ENCODE measurements at places on chromosomes 11 and 22.

DNA sequence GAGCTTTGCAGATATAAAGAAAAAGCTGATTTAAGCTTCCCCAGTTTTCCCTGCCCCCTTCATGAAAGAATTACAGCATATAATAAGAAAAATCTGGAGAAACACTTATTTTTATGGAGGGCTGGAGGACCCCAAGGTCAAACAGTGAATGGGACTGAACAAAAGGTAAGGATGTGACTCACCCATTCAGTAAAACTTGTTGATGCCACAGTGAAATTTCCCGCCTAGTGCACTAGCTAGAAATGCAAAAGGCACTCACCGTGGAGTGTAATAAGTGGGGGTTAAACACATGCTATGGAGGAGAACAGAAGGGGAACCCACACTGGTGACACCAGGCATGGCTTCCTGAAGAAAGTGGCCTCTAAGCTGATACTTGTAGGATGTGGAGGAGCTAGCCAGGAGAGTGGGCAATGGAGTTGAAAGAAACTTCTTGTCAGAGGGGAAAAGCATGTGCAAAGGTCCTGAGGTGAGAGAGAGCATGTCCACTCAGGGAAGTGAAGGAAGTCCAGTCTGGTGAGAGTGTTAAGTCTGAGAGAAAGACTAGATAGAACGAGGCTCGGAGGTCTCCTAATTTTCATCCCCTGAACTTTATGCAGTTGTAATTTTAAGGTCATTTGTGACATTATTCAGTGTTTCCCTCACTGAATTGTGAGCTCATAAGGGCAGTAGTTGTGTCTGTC, 77.1 kb downstream of the MIAT start:
- no peak for DNase-seq

- DNase-seq = no peak
Observed at GRCh38 chr11:10659339-10660216, 34.0 kb downstream of the IRAG1 start.

DNA sequence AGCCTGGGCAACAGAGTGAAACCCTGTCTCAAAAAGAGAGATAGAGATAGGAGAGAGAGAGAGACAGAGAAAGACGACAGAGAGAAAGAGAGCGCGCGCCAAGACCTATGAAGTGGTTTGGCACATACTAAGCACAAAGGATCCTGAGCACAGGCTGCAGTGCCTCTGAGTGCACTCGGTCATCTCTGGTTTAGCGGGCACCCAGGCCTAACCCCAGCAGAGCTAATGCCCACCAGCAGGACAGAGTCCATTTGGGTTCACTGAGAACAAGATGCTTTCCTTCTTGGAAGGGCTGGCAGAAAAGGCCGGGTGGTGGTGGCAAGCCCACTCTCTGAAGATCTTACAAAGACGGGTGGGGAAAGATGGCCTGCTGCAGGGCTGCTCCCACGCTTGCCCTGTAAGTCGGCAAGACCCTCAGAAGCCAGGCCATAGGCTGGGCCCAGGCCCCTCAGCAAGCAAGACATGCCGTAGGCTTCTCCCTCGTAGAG, 3.3 kb downstream of the SCARF2 start:
- no peak for DNase-seq

DNA sequence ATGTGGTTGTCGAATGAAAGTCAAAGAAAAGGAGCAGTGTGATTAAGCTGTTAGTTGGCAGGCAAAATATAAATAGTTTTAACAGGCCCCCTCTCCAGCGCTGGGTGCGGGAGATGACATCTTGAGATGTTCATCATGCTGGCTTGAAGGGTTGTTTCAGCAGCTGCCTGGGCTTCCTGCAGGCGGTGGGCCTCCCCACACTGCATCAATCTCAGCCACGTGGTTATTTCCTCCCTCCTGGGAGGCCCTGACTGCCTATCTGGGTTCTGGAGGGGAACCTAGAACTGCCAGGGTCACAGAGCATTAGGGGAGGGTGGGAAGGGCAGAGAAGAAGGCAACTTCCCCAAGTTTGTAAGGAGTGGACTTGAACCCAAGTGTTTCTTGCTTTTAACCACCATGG, 173.3 kb upstream of the SYT13 start:
- no peak for DNase-seq

- DNase-seq = no peak
Observed at GRCh38 chr11:22079133-22079872, 113.6 kb upstream of the ANO5 start.

DNA sequence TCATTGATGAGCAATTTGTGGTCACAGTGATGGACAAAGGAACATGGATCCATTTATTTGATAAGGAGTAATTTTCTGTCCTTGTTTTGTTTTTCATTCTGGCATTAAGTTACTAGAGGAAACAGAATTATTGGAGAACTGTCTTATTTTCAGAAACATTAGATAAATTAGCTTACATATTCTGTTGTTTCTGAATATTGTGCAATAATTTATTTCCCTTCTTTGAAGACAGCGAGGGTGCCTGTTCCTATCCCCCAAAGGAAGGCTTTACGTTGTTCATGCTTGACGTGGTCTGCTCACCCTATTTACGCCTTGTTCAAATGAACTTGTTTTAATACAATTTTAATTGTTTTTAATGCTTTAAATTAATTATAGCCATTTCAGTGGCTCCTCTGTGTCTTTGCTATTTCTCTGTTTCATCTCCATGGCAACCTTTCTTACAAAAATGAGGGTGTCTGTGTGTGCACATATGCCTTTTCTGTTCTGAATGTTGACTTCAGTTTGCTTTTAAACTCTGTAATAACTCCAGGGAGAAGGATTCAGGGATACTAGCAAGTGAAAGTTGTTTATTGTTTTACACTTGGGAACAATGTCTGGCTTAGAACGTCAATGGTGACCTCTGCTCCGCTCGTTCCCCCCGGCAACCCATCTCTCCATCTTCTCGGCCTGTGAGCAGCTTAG, 138.3 kb upstream of the PLET1 start:
- DNase-seq = no peak

DNA sequence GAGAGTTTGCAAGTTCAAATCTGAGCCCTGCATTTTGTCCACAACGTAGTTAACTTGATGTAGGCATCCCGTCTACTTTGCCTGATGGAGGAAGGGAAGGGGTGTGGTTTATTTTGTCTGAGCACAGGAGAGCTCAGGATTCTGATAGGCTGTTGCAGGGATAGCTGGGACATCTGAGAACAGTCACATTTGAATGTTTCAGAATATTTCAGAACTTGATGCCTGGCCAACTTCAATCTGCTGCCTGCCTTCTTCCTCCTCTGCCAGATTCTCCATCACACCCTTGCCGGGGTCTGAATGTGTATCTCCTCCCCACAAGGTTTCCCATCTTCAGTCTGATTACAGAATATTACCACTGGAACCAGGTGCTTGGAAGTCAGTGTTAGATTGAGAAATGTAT, 51.6 kb downstream of the NTM start:
- DNase-seq = no peak

DNA sequence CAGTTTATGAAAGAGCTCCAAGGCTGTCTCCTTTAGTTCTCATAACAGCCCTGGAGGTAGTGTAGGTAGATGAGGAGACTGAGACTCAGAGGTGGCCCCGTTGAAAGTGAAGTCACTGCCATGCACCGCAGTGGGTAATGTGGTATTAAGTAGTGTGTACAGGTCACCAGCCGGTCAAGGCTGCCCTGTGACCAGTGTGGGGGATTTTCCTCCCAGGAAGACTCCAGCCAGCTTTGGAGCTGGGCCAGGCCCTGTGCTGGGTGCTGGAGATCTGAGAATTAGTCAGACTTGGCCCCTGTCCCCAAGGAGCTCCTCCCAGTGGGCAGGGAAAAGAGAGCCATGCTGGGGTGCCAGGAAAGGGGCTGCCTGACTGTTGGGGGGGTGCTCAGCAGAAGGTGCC, 5.3 kb downstream of the OMP start:
- DNase-seq = no peak

- no peak for DNase-seq
Observed at GRCh38 chr22:30188911-30189310, 57.6 kb downstream of the LIF start.

- DNase-seq = no peak
Observed at GRCh38 chr11:9838961-9839360, 175.1 kb downstream of the SWAP70 start.

- DNase-seq = no peak
Observed at GRCh38 chr11:41099654-41100053, 359.8 kb downstream of the LRRC4C start.
